ENCODE measurements at places on chromosomes 4 and X. TPM values are rescaled to one million over a fixed set of nuclear protein-coding genes. Genes with fewer than 3 reads are reported as not detected.

XAGE1B gene
- total RNA-seq: not detected

- no peak overlapping the region for H3K4me3 ChIP-seq
- H3K27ac ChIP-seq: no peak overlapping the region
- H3K4me1 ChIP-seq: no peaks in the 10 kb centered on the region
- DNase-seq: no peak
Observed at GRCh38 chr4:181509073-181509472, 734.1 kb upstream of the TENM3 start.

DNA sequence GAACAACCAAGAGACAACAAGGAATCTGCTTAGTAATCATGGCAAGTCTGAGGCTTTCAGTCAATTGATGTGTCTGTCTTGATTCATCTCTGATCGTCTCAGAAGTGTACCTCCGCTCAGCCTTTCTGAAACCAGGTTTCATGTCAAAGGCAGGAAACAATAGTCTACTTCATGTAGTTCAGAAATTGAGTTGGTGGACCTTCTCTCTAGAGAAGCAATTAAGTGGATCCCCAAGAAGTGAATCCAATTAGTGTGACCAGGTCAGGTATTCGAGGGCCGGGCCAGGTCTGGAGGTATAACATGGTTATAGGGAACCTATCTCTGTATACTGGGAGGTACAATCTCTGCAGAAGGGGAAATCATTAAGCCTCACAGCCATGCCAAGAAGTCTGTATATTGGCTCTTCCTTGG, 32.0 kb downstream of the DAPP1 start:
- H3K27me3 ChIP-seq: no peaks in the 10 kb centered on the region
- no peak overlapping the region for H3K4me3 ChIP-seq
- H3K36me3 ChIP-seq: no peaks in the 10 kb centered on the region
- DNase-seq: no peak
- H3K27ac ChIP-seq: no peak overlapping the region
- no peaks in the 10 kb centered on the region for H3K4me1 ChIP-seq

TMPRSS11E gene
- not detected for total RNA-seq

GRCh38 chr4:20760053-20760452, 59.8 kb downstream of the PACRGL start:
- H3K27me3 ChIP-seq: no peaks in the 10 kb centered on the region
- no peaks in the 10 kb centered on the region for H3K4me1 ChIP-seq
- no peak for DNase-seq
- no peak overlapping the region for H3K4me3 ChIP-seq
- H3K36me3 ChIP-seq: no peaks in the 10 kb centered on the region

RAB39B gene
- not detected for total RNA-seq

GRCh38 chrX:2677764-2678163, 13.3 kb upstream of the CD99 start:
- no peak overlapping the region for H3K27ac ChIP-seq
- H3K4me3 ChIP-seq: no peak overlapping the region
- H3K36me3 ChIP-seq: no peaks in the 10 kb centered on the region
- no peaks in the 10 kb centered on the region for H3K4me1 ChIP-seq
- H3K27me3 ChIP-seq: no peaks in the 10 kb centered on the region

GRCh38 chrX:153245288-153245731, 66.2 kb downstream of the MAGEA1 start:
- H3K27ac ChIP-seq: no peak overlapping the region
- H3K4me3 ChIP-seq: no peak overlapping the region
- H3K36me3 ChIP-seq: no peaks in the 10 kb centered on the region
- no peaks in the 10 kb centered on the region for H3K27me3 ChIP-seq
- no peaks in the 10 kb centered on the region for H3K4me1 ChIP-seq

STK32B gene
- total RNA-seq: 33.8 TPM

TMSB15B gene
- 1.3 TPM for total RNA-seq

GRCh38 chrX:130916636-130917422, 13.8 kb upstream of the ENOX2 start:
- no peak overlapping the region for H3K4me3 ChIP-seq
- H3K27ac ChIP-seq: no peak overlapping the region

NXF3 gene
- not detected for total RNA-seq

GRCh38 chr4:67556436-67556835, 2.1 kb upstream of the STAP1 start:
- no peaks in the 10 kb centered on the region for H3K27me3 ChIP-seq
- H3K36me3 ChIP-seq: no peaks in the 10 kb centered on the region
- no peak overlapping the region for H3K27ac ChIP-seq
- DNase-seq: no peak
- H3K4me3 ChIP-seq: no peak overlapping the region

DNA sequence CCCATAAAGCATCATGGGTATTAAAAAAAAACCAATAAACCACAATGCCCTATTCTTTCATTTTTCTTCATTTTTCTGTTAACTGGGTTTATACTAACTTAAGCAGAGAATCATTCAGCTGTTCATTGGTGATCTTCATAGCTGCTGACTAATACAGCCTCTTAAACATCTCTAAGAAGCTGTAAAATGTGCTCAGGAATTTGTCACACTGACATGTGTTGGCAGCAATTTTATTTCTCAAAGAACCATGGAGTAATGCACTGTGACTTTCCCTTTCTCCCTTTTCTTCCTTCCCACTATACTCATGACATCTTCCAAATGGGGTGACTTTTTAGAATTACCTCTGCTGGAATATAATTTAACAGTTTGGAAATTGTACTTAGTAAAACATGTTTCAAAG, 315.4 kb downstream of the ANTXR2 start:
- no peak for DNase-seq
- H3K4me1 ChIP-seq: no peaks in the 10 kb centered on the region
- H3K27me3 ChIP-seq: no peaks in the 10 kb centered on the region

DNA sequence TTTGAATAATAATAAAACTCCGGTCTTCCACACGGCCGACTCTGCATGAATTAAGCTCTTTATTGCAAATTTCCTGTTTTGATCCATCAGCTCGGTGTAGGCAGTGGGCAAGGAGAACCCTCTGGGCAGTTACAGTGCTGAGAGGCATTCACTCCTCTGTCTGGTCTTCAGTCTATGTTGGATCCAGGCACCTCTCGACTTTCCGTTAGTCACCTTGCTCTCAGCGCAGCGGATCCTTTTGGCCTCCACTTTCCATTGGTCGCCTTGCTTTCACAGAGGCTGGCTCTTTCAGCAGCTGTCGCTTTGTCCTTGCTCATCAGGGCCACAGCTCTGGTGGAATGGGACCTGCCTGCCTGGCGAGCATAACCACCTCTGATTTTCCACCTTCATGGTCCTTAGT, 52.9 kb downstream of the TRMT44 start:
- H3K27ac ChIP-seq: no peak overlapping the region
- no peak overlapping the region for H3K4me3 ChIP-seq
- H3K36me3 ChIP-seq: no peaks in the 10 kb centered on the region
- H3K4me1 ChIP-seq: no peaks in the 10 kb centered on the region
- H3K27me3 ChIP-seq: no peaks in the 10 kb centered on the region

GRCh38 chrX:84340968-84341367, 153.0 kb upstream of the RPS6KA6 start:
- H3K4me1 ChIP-seq: no peaks in the 10 kb centered on the region
- no peaks in the 10 kb centered on the region for H3K36me3 ChIP-seq
- no peak for DNase-seq
- no peak overlapping the region for H3K27ac ChIP-seq
- H3K27me3 ChIP-seq: no peaks in the 10 kb centered on the region

GRCh38 chrX:40552768-40553167, 28.0 kb upstream of the ATP6AP2 start:
- H3K4me1 ChIP-seq: no peaks in the 10 kb centered on the region
- no peaks in the 10 kb centered on the region for H3K27me3 ChIP-seq
- H3K36me3 ChIP-seq: no peaks in the 10 kb centered on the region
- DNase-seq: no peak

DNA sequence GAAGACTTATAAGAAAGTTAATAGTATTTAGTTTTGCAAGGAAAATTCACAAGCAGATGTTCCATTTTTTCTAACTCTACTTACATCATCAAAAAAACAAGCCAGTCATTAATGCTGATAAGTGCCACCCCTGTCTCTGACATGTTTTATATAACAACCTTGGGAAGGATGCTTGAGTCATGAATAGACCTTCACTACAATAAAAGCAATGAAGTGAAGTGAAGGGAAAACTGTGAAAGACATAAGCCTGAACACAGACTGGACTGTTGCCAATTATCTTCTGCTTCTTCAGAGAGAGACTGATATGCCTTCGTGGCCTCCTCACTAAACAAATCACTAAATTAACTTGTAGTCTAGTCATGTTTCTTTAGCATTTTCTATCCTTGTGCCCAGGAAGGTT, 353.2 kb downstream of the PDHA2 start:
- DNase-seq: no peak
- no peak overlapping the region for H3K27ac ChIP-seq
- H3K4me3 ChIP-seq: no peak overlapping the region
- H3K4me1 ChIP-seq: no peaks in the 10 kb centered on the region
- H3K36me3 ChIP-seq: no peaks in the 10 kb centered on the region

TKTL2 gene
- 0.07 TPM for total RNA-seq

DNA sequence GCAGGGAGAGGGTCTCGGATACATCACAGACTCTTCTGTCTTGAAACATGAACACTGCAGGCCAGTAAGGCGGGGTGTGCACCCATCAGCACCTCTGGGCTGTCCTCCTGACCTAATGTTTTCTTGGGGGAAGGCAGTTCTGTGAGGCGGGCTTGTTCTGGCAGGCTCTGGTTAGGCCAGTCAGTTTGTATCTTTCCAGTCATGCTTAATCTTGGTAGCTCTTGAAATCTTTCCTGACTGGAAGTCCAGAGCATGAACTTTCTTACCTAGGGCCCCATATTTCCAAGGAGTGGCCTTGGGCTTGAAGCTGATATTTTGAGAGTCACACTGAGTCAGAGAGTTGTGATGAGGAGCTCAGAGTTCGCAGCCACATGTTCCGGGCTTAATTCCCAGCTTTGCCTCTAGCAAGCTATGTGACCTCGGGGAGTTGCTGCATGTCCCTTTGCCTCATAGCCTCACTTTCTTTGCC, 54.2 kb upstream of the RASSF6 start:
- H3K36me3 ChIP-seq: no peaks in the 10 kb centered on the region
- no peaks in the 10 kb centered on the region for H3K27me3 ChIP-seq
- no peak overlapping the region for H3K27ac ChIP-seq

GAGE12J gene
- total RNA-seq: not detected

- no peaks in the 10 kb centered on the region for H3K4me1 ChIP-seq
- no peak for DNase-seq
- no peaks in the 10 kb centered on the region for H3K27me3 ChIP-seq
- no peaks in the 10 kb centered on the region for H3K36me3 ChIP-seq
Observed at GRCh38 chr4:37675587-37676290, 10.4 kb downstream of the RELL1 start.

- no peak overlapping the region for H3K27ac ChIP-seq
- no peak for DNase-seq
- H3K4me1 ChIP-seq: no peaks in the 10 kb centered on the region
- H3K4me3 ChIP-seq: no peak overlapping the region
Observed at GRCh38 chr4:73922766-73923630, 53.8 kb downstream of the CXCL1 start.

GRCh38 chr4:184174571-184175488, 42.8 kb downstream of the ENPP6 start:
- DNase-seq: no peak
- no peaks in the 10 kb centered on the region for H3K36me3 ChIP-seq
- no peak overlapping the region for H3K27ac ChIP-seq
- no peaks in the 10 kb centered on the region for H3K27me3 ChIP-seq
- H3K4me1 ChIP-seq: no peaks in the 10 kb centered on the region

DNA sequence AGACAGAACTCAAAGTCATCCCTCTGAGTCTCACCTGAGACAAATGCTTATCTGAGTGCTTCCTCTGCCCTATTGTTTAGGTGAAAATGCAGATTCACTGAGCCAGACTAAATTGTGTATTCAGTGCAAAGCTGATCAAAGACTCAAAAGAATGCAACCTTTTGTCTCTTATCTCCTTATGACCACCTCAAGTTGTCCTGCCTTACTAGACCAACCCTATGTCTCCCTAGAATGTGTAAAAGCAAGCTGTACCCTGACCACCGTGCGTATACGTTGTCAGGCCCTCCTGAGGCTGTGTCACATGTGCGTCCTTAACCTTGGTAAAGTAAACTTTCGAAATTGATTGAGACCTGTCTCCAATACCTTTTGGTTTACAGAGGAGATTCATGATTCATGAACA, 63.6 kb upstream of the SH3RF1 start:
- no peaks in the 10 kb centered on the region for H3K4me1 ChIP-seq
- H3K27me3 ChIP-seq: no peaks in the 10 kb centered on the region
- no peak for DNase-seq
- no peak overlapping the region for H3K27ac ChIP-seq
- no peaks in the 10 kb centered on the region for H3K36me3 ChIP-seq

CDX4 gene
- total RNA-seq: not detected

- H3K4me3 ChIP-seq: no peak overlapping the region
- no peak overlapping the region for H3K27ac ChIP-seq
- DNase-seq: no peak
- no peaks in the 10 kb centered on the region for H3K36me3 ChIP-seq
- H3K27me3 ChIP-seq: no peaks in the 10 kb centered on the region
Observed at GRCh38 chrX:136112778-136113177, 34.6 kb upstream of the FHL1 start.

S100P gene
- total RNA-seq: 1.3 TPM

- H3K27ac ChIP-seq: no peak overlapping the region
- no peaks in the 10 kb centered on the region for H3K27me3 ChIP-seq
- no peak for DNase-seq
- H3K4me1 ChIP-seq: no peaks in the 10 kb centered on the region
Observed at GRCh38 chr4:4890574-4891255, 31.2 kb downstream of the MSX1 start.

DNA sequence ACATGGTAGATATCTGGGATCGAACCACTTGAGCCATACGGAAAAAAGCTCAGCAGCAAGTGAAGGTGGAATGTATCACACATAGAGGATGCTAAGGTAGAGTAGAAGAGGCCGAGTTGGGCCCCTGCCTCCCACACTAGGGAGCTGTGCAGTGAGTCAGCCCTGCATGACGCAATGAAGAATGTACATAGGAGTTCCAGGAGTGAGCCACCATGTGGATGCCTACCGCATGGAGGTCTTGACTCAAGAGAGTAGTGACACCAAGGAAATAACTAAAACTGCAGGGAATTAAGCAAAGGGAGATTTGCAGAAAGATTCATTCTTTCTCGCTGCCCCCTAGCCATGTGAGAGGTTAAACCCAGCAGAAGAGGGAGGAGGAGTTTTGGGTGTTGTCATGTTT, 389.6 kb upstream of the IGFBP7 start:
- no peaks in the 10 kb centered on the region for H3K4me1 ChIP-seq
- H3K4me3 ChIP-seq: no peak overlapping the region
- H3K36me3 ChIP-seq: no peaks in the 10 kb centered on the region
- H3K27ac ChIP-seq: no peak overlapping the region
- DNase-seq: no peak

KLHL4 gene
- 6.1 TPM for total RNA-seq

GRCh38 chr4:147510962-147511668, 30.2 kb downstream of the EDNRA start:
- no peak overlapping the region for H3K27ac ChIP-seq
- H3K4me1 ChIP-seq: no peaks in the 10 kb centered on the region
- no peak for DNase-seq

DNA sequence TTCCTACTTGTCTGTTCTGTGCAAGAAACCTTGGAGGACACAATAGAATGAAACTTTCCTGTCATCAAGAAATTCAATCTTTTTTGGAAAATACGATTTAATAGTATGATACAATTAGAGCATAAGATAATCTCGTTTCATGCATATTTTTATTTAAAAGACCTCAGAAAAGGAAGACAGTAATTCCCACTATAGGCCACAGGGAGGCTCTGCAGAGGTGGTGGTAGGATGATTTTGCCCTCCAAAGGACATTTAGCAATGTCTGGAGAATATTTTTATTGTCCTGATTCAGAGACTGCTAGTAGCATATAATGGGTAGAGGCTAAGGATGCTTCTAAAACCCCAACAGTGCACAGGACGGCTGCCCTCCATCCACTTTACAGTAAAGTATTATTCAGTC, 68.7 kb downstream of the PAK3 start:
- no peaks in the 10 kb centered on the region for H3K4me1 ChIP-seq
- no peak for DNase-seq
- no peak overlapping the region for H3K27ac ChIP-seq
- H3K27me3 ChIP-seq: peaks cover 3% of the 10 kb centered on the region
- no peak overlapping the region for H3K4me3 ChIP-seq
